Left lobe of liver (tissue), 2 donors: ENCODE measurements at places on chromosomes 4 and X.

GRCh38 chr4:78622253-78622979 lies 70.8 kb downstream of the ANXA3 start:
- no peak for DNase-seq

- no peak for DNase-seq
These were observed 118.9 kb upstream of the GK2 start for GRCh38 chr4:79526641-79527565.

GRCh38 chr4:36990128-36990872 lies 254.2 kb upstream of the NWD2 start:
- DNase-seq: no peak

GRCh38 chr4:90254357-90254756 lies 127.2 kb downstream of the CCSER1 start:
- DNase-seq: no peak

GRCh38 chr4:23853986-23854660 lies 35.7 kb downstream of the PPARGC1A start:
- DNase-seq: no peak

DNA sequence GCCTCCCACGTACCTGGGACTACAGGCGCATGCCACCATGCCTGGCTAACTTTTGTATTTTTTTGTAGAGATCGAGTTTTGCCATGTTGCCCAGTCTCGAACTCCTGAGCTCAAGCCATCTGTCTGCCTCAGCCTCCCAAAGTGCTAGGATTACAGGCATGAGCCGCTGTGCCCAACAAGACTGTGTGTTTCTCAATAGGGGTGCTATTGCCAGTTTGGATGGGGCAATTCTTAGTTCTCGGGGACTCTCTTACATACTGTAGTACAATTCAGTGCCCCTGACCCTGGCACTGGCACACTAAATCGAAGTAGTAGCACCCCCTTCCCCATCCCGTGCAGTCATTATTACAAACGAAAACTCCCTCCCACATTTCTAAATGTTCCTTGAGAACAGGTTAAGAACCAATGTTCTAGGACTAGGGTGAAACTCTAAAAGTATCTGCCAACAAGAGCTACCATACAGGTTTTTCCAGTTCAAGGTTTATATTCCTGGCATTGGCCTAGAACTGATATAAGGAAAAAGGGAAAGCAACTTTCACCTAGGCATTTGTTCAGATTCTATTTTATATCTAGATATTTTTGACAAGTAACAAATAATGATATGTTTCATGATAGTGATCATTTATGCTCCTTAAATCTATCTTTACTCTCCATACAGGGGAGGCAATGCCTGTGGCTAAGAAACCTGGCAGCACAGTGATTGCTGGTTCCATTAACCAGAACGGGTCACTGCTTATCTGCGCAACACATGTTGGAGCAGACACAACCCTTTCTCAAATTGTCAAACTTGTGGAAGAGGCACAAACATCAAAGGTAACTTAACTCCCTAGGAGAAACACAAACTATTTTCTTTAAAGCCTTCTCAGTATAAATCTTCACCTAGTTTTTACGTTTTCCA lies 50.4 kb upstream of the PGAM4 start:
- DNase-seq: no peak

DNA sequence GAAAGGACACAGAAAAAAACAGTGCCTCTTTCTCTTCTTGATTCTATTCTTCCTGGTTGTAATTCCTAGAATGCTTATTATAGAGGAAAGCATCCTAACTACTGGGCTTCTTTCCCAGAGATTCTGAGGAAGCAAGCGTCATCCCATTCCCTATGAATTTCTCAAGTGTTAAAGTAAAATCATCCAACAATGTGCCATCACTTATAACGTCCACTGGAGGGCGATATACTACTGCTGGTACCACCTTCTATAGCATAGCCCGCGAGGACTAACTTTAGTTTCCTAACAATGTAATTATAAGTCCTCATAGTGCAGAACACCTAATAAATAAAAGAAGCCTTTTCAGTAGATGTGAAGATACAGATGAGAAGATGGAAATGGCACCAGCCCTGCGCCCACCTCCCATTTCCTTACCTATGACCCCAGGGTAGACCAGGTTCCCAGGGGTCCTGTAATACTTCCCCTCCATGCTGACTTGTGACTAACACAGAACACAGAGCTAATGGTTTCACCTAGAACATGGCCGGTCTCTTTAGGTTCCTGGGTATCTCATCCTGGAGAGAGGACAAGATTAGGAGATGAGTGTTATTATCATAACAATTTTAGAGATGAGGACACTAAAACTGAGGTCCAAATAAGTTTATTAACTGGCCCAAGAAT lies 4.2 kb downstream of the CENPVL3 start:
- DNase-seq: no peak

GRCh38 chr4:5821665-5822358 lies 71.1 kb downstream of the CRMP1 start:
- no peak for DNase-seq

- DNase-seq: no peak
These were observed 45.6 kb downstream of the PPP2R2C start for GRCh38 chr4:6426571-6427438.

- no peak for DNase-seq
These were observed 2.4 kb downstream of the RAP2C start for GRCh38 chrX:132216806-132217202.

- DNase-seq: no peak
These were observed 324.3 kb upstream of the SLIT2 start for GRCh38 chr4:19927381-19927780.

DNA sequence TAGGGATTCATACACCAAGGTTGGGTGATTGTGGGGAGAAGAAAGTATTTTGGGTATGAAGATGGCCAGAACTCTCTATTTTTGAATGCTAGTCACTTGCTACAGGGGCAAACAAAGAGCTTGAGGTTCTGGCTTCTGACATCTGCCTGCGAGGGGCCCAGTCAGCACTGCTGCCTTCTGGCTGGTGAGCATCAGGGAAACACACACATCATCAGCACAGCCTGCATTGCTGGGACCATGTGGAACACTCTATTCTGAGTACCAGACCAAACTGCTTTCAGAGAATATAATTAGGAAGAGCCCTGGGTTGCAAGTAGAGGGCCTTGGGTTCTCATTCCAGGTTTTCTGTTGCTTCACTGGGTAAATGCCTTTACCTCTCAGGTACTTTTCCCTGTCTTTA lies 14.1 kb downstream of the TRPC5 start:
- no peak for DNase-seq
